ENCODE measurements at places on chromosomes 6 and 20.

- peak; percentile 60 for DNase-seq
Measured at GRCh38 chr6:35804996-35805736, at the start of gene LHFPL5. Gene LHFPL5 (plus strand): TSS chr6:35805352. CDS start chr6:35805671, 319 bp downstream.

DNA sequence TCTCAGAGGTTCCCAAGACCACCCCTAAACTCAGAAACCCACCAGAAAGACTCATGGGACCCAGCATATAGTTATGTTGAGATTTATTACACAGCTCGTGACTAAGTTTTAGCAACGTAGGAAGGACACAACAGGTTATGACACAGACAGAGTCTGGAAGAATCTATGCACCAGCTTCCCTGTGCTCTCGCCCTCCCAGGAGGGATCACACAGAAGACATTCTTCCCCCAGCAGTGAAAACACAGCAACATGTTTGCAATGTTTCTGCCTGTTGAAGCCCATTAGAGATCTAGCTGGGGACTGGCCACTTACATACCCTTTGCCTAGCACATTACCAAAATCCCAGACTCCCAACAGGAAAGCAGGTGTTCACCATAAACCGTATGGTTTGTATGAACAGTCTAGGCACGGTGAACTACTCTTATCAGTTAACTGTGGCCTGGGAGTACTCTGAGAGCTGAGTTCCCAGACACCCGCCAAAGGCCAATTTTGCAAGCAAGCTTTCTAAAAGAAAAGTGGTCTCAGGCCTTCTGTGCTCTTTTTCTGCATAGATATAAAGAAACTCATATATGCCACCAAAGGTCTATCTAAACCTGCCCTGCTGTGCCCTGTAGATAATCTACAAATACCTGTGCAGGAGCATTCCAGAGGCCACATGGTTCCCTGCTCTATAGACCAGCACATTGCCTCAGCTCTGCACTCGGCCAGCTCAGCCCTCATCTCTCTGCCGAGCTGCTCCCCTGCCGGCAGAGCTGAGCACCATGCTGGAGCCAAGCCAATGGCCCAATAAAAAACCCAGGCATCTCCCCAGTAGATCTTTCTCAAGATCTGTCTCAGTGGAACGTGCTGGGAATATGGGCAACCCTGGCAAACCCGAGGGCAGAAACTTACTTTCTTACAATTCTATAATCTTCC is 69.6 kb upstream of the SMIM28 start:
- DNase-seq = no peak

- no peak for DNase-seq
Measured at GRCh38 chr6:19632786-19633185, 204.4 kb upstream of the ID4 start.

GRCh38 chr6:134419716-134420115 is 101.8 kb upstream of the SGK1 start:
- no peak for DNase-seq

DNA sequence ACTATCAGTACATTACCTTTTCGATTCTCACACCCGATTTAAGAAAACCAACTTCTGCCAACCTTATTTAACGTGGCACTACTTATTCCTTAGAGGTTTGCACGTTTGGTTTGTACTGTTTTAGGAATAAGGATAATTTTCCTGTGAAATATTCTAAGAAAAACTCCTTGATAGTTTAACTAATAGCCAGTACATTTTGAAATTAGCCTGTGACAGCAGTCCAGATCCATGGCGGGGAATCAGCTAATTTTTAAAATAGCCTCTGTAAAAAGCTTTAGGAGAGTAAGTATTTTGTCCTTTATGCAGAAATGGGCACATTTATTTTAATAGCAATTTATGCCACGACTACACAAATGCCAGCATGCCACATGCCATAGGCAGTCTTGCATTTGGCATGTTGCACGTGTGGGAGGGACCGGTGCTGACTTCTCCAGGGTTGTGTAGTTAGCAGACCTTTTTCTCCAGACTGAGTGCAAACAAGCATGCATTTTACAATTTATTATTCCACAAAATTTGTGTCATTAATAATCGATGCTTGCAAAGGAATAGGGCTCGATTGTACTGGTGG is 6.2 kb downstream of the FOXC1 start:
- DNase-seq = no peak

DNA sequence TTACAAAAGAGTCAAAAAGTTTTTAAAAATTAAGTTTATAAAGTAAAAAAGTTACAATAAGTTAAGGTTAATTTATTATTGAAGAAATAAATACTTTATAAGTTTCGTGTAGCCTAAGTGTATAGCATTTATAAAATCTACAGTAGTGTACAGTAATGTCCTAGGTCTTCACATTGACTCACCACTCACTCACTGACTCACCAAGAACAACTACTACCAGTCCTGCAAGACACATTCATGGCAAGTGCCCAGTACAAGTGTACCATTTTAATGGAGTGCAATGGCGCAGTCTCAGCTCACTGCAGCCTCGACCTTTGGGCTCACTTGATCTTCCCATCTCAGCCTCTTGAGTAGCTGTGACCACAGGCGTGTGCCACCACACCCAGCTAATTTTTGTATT is 128.2 kb downstream of the GPX5 start:
- no peak for DNase-seq

- no peak for DNase-seq
Measured at GRCh38 chr6:67541586-67541985, 1093.5 kb upstream of the ADGRB3 start.

- DNase-seq = no peak
Measured at GRCh38 chr20:36812594-36813463, 39.3 kb upstream of the DSN1 start.

DNA sequence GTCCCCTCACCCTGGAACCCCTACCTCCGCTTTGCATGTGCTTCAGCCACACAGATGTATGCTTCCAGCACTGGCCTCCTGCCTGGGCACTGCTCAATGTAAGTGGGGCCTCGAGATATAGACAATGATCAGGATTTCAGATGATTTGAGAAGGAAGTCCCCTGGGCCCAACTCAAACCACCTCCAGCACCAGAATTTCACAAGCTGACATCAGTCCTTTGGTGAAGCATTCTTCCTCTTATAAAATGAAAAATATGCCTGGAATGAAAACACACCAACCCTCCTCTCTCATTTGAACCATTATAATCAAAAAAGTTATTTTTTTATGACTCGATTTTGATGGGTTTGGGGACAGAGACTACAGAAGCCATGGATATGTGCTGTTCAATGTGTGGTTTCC is 48.5 kb downstream of the BTBD3 start:
- no peak for DNase-seq

GRCh38 chr6:99434702-99435530 is 9.8 kb upstream of the PNISR start:
- no peak for DNase-seq

- DNase-seq = no peak
Measured at GRCh38 chr20:47710665-47711045, 74.6 kb downstream of the SULF2 start.

DNA sequence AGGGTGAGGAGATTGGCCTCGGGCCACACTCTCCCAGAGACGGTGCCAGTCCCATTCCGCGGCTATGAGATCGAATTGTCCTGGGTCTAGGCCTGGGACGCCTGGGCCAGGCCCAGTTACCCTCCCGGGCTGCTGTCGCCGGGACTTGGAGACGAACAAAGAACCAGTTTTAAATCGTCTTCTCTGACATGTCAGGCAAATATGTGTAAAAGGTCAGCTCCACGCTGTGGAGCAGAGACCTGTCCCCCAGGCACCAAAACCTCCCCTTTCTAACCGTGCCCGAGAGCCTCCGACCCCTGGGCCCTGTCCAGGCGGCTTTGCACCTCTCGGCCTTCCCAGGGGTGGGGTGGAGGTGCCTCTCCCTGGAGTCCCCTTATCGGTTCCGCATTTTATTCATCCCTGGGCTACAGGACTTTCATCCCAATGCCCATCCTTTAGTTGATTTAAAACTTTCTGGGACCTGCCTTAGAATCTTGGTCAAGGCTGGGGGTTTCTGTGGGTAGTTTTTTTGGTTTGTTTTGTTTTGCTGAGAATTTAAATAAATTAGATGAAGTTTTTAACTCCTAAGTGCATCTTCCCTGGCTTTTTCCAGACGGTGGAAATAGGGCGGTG is 5.8 kb upstream of the TFAP2A start:
- no peak for DNase-seq

GRCh38 chr20:60815656-60816055 is 436.4 kb upstream of the CDH4 start:
- DNase-seq = no peak

DNA sequence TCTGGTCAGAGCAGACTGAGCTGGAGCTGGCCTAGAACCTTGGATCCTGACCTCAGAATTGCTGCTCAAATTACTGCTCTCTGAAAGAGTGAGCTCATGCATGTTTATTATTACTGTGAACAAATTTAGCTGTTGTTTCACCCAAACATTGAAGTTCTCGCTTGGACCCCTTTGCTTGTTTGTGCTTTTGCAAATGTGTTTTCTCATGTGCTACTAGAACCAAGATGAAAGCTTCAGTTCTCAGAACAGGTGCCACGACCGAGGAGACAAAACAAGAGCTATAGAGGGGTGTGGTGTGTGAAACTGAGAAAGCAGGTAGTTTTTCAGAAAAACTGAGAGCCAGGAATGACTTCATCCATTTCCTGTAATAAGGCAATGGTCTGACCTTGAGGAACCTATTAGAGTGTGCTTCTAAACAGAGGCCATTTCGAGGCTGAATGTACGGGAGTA is 50.0 kb upstream of the ESR1 start:
- DNase-seq = peak; percentile 26

GRCh38 chr6:119781365-119781764 is 431.8 kb upstream of the MAN1A1 start:
- no peak for DNase-seq

- no peak for DNase-seq
Measured at GRCh38 chr20:23205611-23206041, 119.5 kb upstream of the CD93 start.

- DNase-seq = no peak
Measured at GRCh38 chr6:132527791-132528190, 10.3 kb upstream of the TAAR9 start.

- DNase-seq = no peak
Measured at GRCh38 chr6:35052694-35053565, 88.2 kb downstream of the TCP11 start.

GRCh38 chr6:159061805-159062563 is 17.2 kb upstream of the TAGAP start:
- no peak for DNase-seq

GRCh38 chr6:132023490-132023889 is 72.3 kb upstream of the CCN2 start:
- no peak for DNase-seq

Data from thymus (tissue), 14 donors.